Activated naive CD4-positive, alpha-beta T cell treated with anti-CD3 and anti-CD28 coated beads, Interleukin-2, amount 10 ng/mL, durations not matched to agents 7 days and 5 days (primary cell): ENCODE measurements at places on chromosomes 3 and 15.

DNA sequence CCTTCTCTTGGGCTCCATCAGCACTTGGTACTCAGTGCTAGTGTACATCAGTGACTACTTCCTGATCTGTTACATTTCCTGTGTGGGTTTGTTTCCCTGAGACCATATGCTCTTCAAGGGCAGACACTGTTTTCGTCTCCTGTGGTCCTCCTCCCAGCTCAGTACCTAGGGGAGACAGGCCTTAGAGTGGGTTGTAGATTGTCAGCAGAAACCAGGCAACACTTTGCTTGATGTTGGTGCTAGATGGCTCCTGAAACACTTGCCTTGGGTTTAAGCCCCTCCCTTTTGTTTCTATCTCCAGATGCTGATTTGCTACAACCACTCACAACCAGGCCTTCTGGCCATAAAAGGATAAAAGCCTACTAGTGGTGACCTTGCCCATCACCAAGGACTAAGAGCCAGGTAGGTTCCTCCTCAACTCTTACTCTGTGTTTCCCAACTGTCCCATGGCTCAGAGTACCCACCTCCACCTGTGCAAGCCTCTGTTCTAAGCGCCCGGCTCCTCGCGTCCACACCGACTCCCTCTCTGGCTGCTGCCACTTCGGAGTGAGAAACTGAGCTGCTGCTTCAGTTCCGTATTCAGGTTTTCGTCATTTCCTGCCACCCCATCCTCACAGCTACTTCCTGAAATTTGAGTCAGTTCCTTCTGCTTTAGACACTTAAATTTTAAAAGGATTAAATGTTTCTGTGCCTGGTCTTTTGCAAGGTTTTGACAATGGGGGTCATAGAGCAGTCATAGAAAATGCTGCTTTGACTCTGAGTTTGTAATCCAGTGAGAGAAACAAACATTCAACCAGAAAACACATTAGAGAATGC is at the start of gene HCLS1:
HCLS1 (minus strand) TSS at position 548 of the 816 bp plus-strand sequence. CDS start 2,556 bp downstream, outside the sequence.
- DNase-seq = peak; percentile 82

GRCh38 chr3:58335652-58335947 is 2.9 kb downstream of the PXK start:
- DNase-seq = no peak

- DNase-seq = no peak
These were observed 7.3 kb downstream of the ILDR1 start for GRCh38 chr3:122014741-122015140.

- DNase-seq = no peak
These were observed 72.8 kb upstream of the ITGA11 start for GRCh38 chr15:68504681-68505170.

- no peak for DNase-seq
These were observed 22.7 kb downstream of the EXD1 start for GRCh38 chr15:41207687-41208448.

- DNase-seq = no peak
These were observed 89.3 kb upstream of the TRIM42 start for GRCh38 chr3:140588558-140588957.

DNA sequence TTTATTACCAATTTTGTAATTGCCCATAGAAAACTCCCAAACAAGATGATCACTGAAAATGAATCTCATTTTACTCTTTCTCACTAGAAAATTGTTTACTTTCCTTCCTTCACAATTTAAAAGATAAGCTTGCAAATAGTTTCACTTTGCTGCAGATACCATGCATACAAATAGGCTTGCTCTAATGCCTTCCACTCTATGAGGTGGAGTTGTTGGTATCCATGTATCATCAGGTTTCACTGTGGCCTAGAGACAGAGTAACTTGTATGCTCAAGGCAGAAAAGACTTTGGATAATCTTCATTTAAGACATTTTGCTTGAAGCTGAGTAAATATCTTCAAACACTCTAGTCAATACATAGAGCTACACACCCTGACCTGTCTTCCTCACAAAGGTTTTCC is 60.8 kb downstream of the RYK start:
- no peak for DNase-seq

- DNase-seq = no peak
These were observed 28.6 kb upstream of the SEMA3F start for GRCh38 chr3:50126287-50127211.

- DNase-seq = no peak
These were observed 34.0 kb downstream of the MYRIP start for GRCh38 chr3:39843440-39843839.

GRCh38 chr15:40398413-40398873 is 7.2 kb upstream of the IVD start:
- no peak for DNase-seq

DNA sequence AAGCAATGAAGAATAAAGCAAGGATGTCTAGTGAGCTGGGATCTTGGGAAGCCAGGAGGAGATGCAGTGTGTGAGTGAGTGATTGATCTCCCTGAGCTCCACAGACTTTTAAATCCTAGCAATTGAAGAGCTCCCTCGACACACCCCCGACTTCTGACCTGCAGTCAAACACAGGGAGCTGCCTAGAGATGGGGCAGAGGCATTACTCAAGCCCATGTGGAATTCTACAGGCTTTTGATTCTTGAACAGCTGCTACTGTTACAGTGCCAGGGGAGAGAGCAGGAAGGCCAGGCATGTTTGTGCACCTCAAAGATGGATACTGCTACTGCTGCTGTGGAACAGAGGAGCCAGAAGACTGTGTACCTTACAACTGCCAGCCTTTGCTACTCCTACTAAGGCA is 1403.1 kb upstream of the ALCAM start:
- no peak for DNase-seq

DNA sequence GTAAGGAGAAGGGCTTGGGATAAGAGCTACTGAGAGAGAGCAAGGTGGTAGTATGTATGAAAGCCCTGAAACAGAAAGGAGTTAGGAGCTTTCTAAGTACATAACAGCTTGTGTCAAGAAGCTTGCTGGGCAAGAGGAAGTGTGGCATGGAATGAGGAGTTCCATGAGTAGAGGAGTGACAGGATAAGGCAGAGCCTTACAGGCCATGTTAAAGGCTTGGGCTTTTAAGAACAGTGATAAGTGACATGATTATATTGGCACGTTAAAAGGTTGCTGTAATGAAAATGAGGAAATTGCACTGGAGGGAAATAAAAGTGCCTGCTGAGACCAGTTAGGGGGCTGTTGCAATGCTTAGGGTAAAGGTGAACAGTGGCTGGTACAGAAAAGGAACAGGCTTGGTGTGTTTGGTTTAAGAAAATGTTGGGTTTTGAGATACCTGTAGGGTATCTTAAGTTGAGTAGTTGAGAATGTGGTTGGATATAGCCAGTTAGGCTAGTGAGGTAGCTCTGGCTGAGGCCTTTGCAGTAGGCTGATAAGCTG is 49.0 kb downstream of the MEF2A start:
- no peak for DNase-seq

DNA sequence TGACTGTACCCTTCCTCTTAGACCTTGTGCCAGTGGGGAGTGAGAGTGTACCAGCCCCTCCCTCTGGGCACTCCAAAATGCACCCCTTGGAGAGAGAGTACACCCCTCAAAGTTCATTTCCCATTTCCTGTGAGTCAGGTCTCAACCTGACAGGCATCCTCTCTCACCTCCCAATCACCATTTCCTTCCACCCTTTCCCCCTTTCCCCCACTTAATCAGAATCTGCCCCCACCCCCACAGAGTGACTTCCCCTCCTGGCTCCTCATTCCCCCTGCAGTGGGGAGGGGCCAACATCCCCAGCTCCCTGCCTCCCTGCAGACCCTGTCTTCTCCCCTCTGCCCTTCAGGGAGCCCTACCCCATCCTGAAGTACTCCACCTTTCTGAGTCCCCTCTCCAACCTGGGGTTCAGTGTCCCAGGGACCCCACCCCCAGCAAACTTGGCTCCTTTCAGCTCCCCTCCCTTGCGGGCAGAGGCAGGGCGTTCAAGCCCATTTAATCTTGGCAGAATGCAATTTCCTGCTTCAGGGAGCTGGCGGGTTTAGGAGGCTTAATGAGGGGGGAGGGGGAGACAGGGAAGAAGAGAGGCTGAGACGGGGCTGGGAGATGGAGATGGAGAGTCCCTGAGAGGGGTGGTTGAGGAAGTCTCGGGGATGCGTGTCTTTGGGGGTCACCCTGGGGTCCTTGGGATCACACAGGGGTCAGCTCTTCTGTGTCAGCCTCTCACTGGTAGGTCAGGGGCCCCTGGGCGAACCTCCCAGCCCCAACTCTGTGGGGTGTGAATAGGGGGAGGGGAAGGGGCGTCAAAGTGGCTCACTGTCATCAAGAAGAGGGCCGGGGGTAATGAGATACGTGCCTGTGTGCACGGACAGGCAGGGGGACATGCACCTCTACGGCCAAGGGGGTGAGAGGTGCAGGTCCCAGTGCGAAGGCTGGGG is 16.6 kb upstream of the SEMA3F start:
- DNase-seq = no peak

DNA sequence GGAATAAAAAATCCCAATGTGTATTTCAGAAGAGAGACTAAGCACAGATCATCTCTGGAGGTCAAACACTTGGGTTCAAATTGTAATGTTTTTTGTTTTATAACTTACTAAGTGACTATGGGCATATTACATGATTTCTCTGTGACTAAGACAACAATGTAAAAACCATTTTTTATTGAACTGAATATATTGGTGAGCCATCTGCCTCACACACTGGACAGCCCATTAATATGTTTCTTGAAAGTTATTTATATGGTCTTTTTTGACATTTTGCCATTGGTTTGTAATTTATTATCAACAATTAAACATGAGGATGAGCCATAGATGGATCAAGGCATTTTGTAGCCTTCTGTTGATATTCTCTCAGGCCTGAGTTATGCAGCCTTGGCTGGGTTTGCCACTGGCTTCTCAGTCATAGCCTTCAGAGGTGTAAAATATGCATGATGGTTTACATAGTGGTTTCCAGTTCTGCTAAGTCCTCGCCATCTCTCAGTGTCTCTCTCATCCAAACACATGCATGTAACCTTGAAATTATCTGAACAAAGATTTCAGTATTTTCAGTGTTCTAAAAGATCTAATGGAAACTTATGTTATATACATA is 997.2 kb downstream of the DIPK2A start:
- DNase-seq = no peak

DNA sequence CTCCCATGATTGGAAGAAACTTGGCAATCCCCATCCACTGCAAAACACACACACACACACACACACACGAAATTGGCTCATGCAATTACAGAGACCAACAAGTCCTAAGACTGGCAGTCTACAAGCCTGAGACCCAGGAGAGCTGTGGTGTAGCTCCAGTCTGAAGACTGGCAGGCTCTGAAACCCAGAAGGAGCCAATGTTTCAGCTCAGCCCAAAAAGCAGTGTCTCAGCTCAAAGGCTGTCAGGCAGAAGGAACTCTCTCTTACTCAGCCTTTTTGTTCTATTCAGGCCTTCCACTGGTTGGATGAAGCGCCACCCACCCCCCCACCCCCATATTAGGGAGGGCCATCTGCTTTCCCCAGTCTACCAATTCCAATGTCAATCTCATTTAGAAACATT is 32.1 kb downstream of the MESD start:
- no peak for DNase-seq

DNA sequence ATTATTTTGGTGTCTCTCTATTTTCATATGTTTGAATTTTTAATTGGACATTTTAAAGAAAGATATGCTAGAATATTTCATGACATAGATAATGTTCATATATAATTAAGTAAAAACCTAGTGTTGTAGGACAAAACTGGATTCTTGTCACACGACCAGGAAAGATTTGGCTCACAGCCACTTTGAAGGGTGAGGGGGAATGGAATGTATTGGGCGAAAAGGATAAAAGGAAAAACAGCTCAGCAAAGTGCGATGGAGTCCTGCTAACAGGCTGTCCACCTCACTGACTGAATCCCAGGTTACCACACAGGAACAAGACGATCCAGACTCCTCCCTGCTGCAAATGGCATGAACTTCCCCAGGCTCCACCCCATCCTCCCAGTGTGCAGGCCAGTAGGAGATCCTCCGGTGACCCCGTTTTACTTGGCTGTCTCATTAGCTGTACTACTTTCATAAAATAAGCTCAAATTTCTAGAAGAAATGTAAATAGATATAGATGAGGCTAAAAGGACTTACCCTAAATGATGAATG is 186.2 kb downstream of the CD47 start:
- DNase-seq = no peak

DNA sequence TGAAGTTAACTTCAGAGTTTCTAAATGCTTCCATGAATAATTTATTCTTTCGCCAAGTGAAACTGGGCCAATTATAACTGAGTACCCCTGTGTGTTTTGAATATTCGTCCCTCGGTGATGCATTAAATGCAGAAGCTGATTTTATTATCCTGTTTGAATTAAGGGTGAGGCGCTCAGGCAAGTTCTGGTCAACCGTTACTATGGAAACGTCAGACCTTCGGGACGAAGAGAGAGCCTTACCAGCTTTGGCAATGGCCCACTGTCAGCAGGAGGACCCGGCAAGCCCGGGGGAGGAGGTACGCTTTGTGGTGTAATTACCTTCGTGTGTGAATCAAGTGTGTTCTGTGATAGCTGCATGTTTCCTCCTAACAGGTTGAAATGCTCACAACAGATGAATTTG is 239.8 kb downstream of the ITPR1 start:
- DNase-seq = no peak

DNA sequence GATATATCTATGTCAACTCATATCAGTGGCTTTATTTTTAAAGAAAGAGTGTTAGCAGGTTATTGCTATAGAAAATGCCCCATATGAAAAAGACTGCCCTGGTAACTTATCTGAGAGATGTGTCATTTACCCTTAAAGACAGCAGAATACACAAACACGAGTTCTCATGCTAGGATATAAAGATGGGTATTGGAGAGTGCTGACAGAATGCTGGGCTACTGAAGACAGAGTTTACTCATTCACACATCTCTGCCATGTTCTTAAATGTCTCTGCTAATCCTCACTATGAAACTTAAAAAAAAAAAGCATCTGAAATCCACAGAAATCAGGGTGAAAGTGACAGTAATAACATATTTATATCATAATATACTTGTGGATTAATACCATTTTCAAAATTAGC is 126.7 kb downstream of the FOXP1 start:
- DNase-seq = no peak

DNA sequence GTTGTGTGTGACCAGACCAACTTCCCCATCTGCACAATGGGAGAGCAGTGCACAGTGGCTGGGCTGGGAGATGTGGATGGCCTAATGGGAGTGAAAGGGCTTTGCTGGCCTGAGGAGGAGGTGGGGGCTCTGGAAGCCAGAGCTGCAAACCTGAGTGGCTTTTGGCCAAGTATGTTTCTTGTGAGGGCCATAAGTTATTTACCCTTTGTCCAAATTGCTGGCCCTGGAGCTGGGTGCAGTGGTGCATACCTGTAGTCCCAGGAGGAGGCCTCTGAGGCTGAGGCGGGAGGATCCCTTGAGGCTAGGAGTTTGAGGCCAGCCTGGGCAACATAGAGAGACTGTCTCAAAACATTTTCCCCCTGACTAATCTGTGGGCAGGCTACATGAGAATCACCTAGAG is 129.1 kb downstream of the WNT7A start:
- DNase-seq = no peak
